Right lung (tissue), 10 donors: ENCODE measurements at places on chromosomes 7 and 10. TPM values are rescaled to one million over a fixed set of nuclear protein-coding genes. Genes with fewer than 3 reads are reported as not detected.

The TMEM236 gene
- polyA plus RNA-seq = 0.54 TPM

The GGCT gene
- polyA plus RNA-seq = 62.3 TPM

The CYP17A1 gene
- polyA plus RNA-seq = 0.51 TPM

The ACSM6 gene
- polyA plus RNA-seq = 0.63 TPM

The ATOH7 gene
- 0.27 TPM for polyA plus RNA-seq

The TLL2 gene
- 0.21 TPM for polyA plus RNA-seq

The FRMD4A gene
- polyA plus RNA-seq = 53.0 TPM

The EVX1 gene
- not detected for polyA plus RNA-seq

The DNAAF5 gene
- polyA plus RNA-seq = 27.4 TPM

The HPSE2 gene
- 15.4 TPM for polyA plus RNA-seq

The HMX2 gene
- polyA plus RNA-seq = not detected

DNA sequence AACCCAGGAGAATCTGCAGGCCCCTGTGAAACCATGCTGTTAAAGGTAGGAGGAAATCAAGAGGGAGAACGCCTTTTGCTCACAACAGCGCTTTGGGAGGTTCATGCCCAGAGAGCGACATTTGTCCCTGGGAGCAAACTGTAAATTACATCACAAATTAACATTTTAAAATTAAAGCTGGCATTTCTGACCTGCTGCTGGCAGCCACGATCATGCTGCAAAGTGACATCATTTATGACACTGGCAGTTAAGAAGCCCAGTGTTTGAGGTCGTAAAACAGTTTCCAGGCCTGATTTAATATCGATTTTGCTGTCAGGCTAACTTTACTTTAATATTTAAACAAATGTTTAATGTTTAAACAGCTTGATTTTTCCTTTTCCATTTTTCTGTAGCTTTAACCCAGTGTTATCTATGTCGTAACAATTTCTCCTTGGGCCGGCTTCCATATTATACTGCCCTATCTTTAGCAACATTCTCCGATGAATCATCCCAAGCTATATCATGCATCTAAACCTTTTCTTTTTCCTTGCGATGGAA, 86.5 kb upstream of the NPVF start:
- no peak for DNase-seq

DNA sequence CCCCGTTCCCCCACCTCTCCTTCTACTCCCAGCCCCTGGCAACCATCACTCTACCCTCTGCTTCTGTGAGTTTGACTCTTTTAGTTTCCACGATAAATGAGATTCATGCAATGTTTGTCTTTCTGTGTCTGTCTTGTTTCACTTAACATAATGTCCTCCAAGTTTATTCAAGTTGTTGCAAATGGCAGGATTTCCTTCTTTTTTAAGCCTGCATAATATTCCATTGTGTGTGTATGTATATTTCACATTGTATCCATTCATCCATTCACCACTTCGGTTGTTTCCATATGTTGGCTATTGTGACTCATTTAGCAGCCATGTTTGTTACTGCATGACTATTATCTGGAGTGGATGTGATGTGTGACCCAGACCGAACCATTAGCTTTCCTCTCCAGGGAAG, 64.3 kb downstream of the VIM start:
- DNase-seq = no peak

- no peak for DNase-seq
Measured at GRCh38 chr7:71905821-71906220, 506.3 kb downstream of the CALN1 start.

- no peak for DNase-seq
Measured at GRCh38 chr7:128053991-128054390, 22.8 kb upstream of the LRRC4 start.

DNA sequence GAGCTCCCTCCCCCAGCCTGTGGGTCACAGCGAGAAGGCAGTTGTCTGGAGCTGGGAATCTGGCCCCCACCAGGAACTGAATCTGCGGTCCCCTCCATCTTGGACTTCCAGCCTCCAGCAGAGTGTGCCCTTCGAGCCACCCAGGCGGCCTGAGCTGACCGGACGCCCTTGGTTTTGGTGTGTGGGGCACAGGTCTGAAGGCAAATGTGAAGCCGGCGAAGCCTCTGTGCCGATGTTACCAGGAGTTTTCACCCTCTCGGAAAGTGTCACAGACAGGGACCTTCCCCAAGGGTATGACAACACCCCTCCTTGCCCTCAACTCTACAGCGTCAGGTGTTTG, 109.1 kb downstream of the DNAJB6 start:
- no peak for DNase-seq

DNA sequence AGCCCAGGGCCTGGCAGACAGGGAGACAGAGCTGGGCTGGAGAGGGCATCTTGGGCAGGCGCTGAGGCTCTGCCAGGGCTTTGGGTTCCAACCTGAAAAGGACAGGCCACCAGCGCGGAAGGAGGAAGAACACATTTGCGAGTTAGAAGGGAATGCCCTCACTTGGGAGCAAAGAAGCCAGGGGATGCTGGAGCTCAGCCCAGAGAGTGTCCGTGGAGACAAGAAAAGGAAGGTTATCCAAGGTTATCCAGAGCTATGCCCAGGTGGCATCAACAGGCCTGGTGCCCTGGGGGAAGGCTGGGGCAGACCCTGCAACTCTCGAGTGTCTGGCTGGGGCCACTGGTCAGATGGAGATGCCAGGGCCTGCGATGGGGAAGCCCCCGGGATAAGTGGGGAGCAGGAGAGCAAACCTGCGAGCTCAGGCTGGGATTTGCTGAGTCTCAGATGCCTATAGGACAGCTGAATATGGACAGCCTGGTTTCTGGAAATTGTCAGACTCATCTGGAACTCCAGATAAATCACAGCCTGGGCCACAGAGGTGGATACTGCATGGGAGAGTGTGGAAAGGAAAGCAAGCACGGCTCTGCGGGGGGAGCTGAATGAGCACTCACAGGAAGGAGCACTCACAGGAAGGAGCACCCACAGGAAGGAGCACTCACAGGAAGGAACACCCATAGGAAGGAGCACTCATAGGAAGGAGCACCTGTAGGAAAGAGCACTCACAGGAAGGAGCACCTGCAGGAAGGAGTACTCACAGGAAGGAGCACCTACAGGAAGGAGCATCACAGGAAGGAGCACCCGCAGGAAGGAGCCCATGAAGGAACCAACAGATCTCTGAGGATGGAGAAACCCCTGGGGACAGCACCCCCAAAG, 152.1 kb downstream of the ADAM12 start:
- no peak for DNase-seq

DNA sequence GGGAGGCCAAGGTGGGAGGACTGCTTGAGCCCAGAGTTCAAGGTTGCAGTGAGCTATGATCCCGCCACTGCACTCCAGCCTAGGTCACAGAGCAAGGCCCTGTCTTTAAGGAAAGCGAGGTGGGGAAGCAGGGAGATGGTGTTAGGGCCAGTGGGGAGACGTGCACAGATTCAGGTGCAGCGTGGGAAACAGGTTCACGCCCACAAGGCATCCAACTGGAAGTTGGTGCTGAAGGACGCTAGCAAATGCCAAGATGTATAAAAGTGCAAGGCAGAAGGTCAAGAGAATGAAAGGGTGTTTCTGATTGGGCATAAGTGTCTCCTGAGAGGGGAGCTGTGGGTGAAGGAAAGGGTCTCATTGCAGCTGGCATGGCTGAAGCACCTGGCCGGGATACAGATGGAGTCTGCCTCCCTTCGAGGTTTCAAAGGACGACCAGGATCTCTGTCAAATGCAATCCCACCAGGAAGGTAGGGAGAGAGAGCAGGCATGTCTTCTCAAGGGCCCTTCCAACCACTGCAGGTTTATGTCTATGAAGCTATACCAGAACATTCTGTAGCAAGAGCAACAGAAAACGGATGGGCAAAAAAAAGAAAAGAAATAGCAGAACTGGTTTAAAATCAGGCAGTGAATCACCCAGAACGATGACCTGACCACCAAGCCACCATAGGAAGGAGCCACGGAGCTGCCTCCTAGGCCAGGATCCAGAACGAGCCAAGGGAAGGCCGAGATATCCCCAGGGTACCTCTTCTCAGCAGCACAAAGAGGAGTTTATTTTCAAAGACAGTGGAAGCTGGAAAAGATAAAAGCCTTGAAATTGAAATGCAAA, 43.2 kb downstream of the GSDME start:
- no peak for DNase-seq

GRCh38 chr7:135177028-135177696, 6.7 kb upstream of the CYREN start:
- no peak for DNase-seq

GRCh38 chr10:46520381-46520780, 36.1 kb downstream of the GPRIN2 start:
- DNase-seq = no peak

GRCh38 chr10:3659203-3659917, 125.6 kb downstream of the KLF6 start:
- no peak for DNase-seq

- DNase-seq = no peak
Measured at GRCh38 chr7:151400626-151401315, 9.1 kb downstream of the WDR86 start.

GRCh38 chr7:35035511-35035961, 1.7 kb downstream of the DPY19L1 start:
- DNase-seq = no peak

GRCh38 chr10:121374121-121374520, 224.1 kb downstream of the FGFR2 start:
- no peak for DNase-seq

DNA sequence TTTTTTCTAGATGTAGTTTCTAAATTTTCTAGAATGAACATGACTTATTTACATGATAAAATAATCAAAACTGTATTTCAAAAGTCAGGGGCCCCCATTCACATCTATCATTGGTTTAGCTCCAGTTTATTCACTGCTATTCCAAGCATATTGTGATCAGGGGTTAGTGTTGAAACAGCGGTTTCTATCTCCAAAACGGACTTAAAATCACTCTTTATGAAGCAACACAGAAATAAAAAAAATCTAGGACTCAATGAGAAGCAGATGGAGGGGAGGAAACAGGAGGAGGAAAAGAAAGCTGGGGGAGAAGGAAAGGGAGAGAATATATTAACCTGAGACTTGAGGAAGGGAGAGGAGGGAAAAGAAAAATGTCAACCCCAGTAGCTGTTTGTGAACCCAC, 14.8 kb upstream of the CH25H start:
- no peak for DNase-seq

DNA sequence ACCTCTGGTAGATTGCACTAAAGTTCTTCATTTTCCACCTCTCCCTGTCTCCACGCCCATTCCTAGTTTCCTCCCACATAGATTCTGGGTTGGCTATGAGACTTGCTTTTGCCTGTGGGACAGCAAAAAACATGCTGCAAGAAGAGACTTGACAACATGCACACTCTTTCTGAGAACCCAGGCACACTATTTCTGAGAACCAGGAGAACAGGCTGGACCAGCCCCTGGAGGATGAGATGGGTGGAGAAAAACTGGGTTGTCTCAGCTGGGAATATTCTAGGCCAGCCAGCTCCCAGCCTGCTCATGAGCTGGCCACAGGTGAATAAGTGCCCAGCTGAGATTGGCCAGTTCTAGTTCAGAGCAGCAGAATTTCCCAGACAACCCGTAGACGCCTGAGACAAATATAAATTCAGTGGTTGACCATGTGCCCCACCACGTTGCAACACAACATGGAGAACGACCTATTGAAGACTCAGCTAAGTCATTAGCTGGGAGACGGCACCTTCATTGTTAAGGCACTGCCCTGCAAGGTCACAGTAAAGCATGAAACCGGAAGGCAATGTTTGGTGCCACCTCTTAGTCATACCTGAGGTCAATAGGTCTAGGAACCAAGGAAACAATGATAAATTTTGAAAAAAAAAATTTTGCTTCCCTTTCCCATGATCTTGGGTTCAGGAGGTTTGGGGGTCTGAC, 92.7 kb upstream of the AKR1E2 start:
- DNase-seq = no peak

- no peak for DNase-seq
Measured at GRCh38 chr10:126022841-126023240, 126.5 kb downstream of the FANK1 start.

- DNase-seq = no peak
Measured at GRCh38 chr7:29285444-29285793, 90.8 kb downstream of the CHN2 start.

- DNase-seq = no peak
Measured at GRCh38 chr10:7297094-7297493, 113.7 kb downstream of the SFMBT2 start.

GRCh38 chr10:77279207-77279606, 358.4 kb downstream of the KCNMA1 start:
- no peak for DNase-seq

DNA sequence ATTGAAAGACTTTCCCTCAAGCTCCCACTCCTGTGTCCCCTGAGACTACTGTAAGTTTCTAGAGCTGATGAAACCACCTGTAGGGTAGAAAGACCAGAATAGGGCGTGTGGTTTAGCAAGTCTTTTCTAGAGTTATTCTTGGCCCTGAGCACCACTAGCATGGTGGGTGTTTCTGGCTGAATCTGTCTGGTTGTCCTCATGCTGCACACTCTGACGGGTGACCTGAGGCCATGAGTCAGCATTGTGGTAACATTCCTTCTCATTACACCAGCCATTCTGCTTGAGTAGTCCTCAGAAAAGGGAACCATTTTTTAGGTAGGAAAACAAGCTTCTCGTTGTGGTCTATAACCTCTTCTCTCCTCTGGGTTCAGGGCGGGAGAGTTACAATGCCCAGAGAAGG, 250.3 kb downstream of the SNX13 start:
- no peak for DNase-seq

DNA sequence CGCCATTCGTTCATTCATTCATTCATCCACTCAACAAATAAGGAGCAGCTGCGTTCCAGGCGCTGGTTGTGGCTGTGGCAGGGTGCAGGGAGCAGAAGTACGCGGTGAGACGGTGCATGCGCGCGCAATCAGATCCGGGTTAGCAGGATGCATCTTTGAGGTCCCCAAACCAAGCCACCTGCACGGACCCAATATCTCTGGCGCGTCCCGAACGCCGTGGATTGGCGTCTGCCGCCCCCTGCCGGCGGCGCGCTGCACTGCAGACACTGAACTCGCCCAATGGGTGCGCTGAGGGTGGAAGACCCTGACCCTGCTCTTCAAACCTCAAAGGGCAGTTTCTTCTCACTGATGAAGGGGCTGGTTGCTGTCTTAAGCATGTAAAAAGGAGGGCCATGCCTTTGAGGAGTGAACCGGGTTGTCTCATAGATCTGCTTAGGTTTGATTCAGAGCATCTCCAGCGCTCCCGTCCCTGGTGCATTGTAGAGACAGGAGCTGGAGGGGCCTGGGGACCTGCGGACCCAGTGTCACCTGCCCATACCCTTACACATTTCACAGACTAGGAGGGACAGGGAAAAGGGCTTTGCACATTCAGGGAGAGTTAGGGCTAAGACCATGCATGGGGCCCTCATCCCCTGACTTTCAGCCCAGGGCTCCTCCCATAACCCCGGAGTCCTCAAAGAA, 102.5 kb downstream of the RAMP3 start:
- peak; percentile 18 for DNase-seq

GRCh38 chr7:73683788-73684693, 644 bp downstream of the BUD23 start:
- DNase-seq = peak; percentile 6

- DNase-seq = no peak
Measured at GRCh38 chr7:25959168-25959734, 192.7 kb upstream of the NFE2L3 start.

- DNase-seq = no peak
Measured at GRCh38 chr10:35580423-35580770, 24.7 kb upstream of the GJD4 start.

DNA sequence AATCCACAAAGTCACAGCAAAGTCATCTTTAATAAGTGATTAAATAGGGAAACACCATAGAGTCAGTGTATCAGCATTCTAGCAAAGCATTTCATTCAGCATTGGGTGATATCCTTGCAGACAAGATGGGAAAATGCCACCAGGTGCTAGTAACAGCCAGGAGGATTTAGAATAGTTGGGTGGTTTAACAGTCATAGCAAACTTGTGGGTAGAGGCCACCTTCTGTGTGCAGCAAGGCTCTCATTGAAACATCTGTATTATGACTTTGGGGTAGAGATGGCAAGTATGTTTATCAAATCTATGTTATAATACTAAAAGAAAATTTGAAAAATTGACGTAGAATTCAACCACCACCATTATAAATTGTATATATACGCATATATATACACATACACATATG, 26.4 kb upstream of the ADO start:
- DNase-seq = no peak
